ENCODE measurements at places on chromosomes 3 and 15.

- DNase-seq, result no peak
Measured at GRCh38 chr3:150421799-150422548, 13.9 kb downstream of the TSC22D2 start.

DNA sequence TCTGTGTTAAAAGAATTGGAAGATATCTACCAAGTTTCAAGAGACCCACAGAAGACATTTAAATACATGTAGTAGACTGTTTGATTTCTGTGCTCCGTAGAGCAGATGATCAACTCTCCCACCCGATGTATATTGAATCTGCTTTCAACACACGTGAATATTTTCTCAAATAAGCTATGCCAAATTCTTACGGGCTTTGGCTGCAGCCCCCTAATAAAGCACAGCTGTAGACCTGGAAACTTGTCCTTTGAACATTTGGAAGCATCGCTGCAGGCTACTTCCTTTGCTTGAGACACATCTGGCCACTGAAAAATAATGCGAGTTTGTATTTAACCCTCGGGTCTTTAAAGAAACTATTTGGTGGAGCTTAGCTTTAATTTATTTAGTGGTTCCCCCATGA is 98.3 kb upstream of the SELENOK start:
- no peak for DNase-seq

DNA sequence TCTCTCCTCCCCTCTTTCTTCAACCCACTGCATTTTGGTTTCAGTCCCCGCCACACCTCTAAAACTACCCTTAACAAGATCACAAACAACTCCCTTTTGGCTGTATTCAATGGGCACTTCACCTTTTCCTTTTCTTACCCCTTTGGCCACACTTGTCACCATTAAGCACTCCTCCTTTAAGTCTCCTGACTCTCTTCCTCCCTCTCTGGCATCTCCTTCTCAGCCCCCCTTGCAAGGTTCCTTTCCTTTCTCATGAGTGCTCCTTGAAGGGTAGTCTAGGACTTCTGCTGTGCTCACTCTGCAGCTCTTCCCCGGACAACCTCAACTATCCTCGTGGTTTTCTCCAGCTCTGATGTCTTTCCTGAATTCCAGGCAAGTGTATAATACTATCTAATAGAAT is 103.7 kb downstream of the RPL22L1 start:
- DNase-seq, result no peak

GRCh38 chr3:154801729-154802128 is 278.4 kb upstream of the MME start:
- no peak for DNase-seq

- no peak for DNase-seq
Measured at GRCh38 chr15:62430552-62430951, 265.5 kb upstream of the C2CD4B start.

GRCh38 chr3:60461267-60461666 is 790.0 kb downstream of the FHIT start:
- no peak for DNase-seq

DNA sequence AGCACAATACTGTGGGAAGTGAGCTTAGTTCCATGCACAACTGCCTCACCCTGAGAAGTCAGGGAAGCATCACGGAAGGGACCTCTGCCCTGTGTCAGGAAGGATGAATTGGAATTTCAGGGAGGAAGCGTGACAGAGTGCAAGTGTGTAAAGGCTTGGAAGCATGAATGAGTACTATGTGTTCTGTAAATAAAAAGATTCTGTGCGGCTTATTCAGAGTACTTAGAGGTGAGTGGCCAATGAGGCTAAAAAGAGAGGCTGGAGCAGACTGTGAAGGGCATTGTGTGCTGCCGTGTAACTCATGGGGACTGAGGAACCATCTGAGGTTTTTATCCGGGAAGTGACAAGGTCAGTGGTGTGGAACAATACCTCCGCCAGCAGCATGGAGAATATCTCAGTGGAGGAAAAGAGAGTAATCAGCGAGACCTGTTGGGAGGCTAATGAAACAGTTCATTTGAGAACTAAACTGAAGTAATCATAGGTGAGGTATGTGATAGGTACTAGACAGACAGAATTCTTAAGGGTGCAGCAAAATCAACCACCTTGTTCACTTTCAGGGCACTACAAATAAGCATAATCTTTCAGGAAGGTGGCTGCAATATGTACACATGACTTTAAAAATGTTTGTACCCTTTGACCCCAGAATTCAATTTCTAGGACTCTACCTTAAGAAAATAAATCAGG is 64.9 kb upstream of the SPRED1 start:
- DNase-seq, result no peak

GRCh38 chr15:61582092-61582491 is 353.0 kb upstream of the RORA start:
- no peak for DNase-seq

DNA sequence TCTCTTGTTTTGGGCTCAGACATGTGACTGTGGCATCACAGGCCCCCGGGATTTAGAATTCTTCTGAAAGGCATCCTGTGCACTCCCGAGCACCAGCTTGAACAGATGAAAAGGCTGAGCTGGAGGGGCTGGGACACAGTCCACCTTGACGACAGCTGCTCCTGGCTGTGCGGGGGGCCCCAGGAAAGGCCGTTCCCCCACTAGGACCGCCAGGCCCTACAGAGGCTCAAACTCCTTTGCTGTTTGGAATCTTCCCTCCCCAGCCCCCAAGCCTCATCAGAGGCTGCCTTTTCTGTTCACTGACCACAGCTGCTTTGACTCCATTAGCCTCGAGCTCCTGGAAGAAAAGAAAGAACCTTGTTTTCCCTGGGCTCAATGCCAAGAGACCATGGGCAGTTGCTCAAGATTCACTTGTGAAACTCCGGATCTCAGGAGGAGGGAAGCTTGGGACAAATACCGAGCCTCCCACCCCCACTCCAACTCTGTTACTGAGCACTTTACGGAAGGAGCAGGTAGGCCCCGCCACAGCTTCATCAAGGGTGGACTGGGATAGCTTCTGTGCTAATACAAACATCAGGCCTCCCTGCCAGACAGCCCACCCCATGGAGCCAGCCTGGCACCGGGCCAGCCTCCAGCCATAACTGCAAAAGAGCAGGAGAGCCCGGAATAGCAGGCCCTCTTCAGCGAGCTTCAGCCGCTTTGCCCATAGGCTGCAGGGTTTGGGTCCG is 15.7 kb downstream of the CIDEC start:
- peak; percentile 58 for DNase-seq

DNA sequence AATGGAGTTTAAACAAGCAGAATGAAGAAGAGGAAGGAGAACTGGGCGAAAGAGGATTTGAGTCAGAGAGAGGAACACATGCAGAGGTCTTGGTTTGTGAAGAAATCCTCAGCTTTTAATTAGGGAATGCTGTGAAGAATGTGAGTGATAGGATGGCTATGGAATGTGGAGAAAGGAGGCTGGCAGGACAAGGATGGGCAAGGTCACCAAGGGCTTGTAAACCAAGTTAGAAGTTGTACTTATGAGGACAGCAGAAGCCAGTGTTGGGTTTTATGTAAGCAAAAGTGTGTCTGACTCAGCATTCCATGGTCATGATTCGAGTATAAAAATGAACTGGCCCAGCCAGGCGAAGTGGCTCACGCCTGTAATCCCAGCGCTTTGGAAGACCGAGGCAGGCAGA is 60.0 kb upstream of the IL12A start:
- DNase-seq, result no peak

- peak; percentile 27 for DNase-seq
Measured at GRCh38 chr15:31278544-31279220, 48.0 kb upstream of the KLF13 start.

GRCh38 chr3:37504583-37505357 is 330.4 kb upstream of the LRRFIP2 start:
- no peak for DNase-seq

DNA sequence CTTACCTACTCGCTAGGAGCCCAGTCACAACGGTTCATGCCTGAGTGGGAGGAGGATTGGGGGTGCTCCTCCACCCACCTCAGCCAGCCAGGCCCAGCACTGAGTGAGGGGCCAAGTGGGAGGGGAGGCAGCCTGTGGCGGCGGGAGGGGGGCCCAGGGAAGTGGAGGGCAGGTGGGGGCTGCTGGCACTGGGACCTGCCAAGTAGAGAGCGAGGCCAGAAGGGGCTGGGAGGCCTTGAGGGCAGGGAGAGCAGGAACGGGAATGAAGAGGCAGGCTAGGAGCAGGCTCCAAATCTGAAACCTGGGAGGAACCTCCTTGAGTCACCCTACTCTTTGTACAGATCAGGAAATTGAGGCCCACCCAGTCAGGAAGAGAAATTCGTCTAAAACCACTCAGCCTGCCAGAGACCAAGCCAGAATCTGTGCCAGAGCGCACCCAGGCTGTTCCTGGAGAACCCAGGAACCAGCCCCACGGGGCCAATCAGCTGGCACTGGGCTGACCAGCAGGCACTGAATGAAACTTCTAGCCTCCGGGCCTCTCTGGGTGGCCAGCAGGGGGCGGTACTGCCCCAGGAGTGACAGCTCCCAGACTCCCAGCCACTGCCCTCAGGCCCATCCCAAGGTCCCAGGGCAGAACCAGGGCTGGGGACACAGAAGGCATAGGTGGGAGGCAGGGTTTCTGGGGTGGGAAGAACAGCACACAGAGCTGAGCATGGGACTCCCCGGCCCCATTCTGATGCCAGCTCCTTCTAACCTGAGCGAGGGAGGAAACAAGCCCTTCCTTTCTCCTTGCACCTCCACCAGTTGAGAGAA is 14.8 kb upstream of the CYP11A1 start:
- peak; percentile 89 for DNase-seq

Data from dorsolateral prefrontal cortex (tissue), 122 donors.